ENCODE measurements at places on chromosomes 13 and 19.
A peak's percentile ranks its signal among the peaks of the same experiment; 100 is the strongest.

GRCh38 chr19:57282011-57282643, 1.8 kb downstream of the ZNF460 start:
- DNase-seq, result no peak

DNA sequence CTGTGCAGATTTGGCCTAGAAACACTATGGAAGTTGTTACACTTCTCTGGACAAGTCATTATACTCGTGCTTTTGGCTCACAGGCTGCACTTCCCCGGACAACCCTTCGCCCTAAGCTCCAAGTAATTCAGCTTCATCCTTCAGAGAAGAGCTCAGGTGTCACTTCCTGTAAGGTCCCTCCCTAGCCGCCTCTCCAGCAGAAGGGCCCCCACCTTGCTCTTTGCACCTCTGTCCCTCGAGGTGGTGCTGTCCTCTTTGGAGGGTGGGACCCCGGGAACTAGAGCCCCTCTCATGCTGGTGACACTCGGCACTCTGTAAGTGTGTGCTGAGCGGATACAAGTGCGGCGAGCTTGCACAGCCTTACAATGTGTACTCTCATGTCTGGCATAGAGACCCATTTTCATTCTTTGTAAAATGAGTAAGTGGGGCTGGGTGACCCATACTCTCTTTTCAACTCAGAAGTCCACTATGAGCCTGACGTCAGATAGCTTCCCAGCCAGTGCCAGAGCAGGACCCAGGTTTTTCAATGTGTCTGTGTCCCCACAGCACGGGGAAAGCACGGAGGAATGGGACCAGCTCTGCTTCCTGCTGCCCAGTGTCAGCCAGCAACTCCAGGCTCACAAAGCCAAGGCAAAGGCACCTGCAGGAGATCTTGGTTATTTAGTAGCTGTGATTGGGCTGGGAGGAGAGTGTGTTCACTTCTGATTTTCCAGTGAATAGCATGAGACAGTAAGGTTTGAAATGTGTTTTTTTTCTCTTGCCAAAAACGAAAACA, 26.9 kb downstream of the CHAMP1 start:
- no peak for DNase-seq

DNA sequence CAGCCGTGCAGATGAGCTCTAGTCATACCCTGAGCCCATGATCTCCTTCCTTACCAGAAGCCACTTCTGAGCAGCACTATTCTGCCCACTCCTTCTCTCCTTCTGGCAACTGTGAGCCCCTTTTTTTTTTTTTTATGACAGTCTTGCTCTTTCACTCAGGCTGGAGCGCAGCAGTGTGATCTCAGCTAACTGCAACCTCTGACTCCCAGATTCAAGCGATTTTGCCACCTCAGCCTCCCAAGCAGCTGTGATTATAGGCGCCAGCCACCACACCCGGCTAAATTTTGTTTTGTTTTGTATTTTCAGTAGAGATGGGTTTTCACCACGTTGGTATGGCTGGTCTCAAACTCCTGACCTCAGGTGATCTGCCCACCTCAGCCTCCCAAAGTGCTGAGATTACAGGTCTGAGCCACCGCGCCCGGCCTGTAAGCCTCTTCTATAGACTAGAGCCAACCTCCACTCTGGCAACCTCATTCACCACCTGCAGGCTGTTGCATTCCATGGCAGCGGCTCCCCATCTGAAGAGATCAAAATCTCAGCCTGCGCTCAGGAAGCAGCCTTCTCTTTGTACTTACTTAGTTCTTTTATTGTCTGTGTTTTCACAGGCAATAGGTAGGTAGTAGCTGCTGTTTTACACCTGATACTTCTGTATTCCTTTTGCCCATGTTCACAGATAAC, 34.8 kb upstream of the NDFIP2 start:
- no peak for DNase-seq

DNA sequence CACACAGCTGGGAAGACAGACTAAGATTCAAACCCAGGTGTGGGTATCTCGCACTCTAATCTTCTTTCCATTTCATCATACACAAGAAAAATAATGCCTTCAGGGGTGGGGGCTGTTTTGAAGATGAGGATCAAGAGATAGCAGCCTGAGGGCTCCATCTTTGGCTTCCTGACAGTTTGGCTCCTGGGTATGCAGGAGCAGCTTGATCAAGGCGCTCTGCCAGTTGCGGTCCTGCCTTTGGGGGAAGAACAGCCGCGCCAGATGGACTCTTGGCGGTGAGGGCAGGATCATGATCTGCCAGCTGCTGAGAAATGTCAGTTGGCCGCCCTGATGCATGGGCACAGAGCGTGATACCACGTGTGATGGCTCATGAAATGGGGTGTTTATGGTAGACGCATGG, 119.1 kb downstream of the IER2 start:
- no peak for DNase-seq

GRCh38 chr13:34752283-34752960, 189.6 kb upstream of the NBEA start:
- DNase-seq, result no peak

DNA sequence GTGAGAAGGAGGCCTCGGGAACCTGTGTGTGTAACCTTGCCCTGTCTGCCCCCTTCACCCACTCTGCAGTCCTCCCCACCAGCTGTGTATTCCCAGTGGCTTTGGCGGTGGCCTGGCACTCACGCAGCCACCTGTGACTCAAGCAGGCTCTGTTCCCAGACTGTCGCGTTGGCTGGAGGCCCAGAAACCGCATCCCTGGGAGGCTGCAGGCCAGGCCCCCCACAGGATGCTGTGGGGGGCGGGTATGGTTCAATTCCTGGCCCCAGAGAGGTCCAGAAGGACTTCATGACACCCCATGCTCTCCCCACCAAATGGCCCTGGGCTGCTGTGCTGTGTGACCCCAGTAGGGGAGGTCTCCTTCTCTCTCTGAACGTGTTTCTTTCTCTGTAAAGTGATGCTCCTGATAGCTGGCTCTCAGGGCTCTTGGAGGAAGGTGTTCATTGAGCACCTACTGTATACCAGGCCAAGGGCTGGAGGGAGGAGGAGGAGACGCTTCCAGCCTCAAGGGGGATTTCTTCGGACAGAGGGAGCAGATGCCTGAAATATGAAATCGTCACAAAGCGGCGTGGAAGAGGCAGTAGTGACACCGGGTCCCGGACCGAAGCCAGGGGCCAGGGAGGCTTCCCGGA, 1.9 kb upstream of the LINGO3 start:
- DNase-seq, result no peak

DNA sequence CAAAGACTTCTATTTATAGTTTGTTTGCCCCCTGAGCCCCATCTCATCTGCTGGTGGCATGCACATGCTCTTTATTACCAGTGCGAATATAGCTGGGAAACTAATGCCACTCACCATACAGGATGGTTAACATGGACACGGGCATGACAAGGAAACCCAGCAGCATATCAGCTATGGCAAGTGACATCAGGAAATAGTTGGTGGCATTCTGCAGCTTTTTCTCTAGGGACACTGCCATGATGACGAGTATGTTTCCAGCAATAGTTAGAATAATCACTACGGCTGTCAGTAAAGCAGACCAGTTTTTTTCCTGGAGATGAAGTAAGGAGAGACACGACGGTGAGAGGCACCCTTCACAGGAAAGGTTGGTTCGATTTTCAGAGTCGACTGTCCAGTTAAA, 1.5 kb downstream of the HTR2A start:
- no peak for DNase-seq

- DNase-seq, result no peak
Observed at GRCh38 chr19:15323496-15324235, 8.7 kb downstream of the BRD4 start.

GRCh38 chr19:19489804-19490204, 25.5 kb downstream of the TSSK6 start:
- DNase-seq, result no peak

- DNase-seq, result no peak
Observed at GRCh38 chr13:30656178-30656577, 38.5 kb downstream of the USPL1 start.

DNA sequence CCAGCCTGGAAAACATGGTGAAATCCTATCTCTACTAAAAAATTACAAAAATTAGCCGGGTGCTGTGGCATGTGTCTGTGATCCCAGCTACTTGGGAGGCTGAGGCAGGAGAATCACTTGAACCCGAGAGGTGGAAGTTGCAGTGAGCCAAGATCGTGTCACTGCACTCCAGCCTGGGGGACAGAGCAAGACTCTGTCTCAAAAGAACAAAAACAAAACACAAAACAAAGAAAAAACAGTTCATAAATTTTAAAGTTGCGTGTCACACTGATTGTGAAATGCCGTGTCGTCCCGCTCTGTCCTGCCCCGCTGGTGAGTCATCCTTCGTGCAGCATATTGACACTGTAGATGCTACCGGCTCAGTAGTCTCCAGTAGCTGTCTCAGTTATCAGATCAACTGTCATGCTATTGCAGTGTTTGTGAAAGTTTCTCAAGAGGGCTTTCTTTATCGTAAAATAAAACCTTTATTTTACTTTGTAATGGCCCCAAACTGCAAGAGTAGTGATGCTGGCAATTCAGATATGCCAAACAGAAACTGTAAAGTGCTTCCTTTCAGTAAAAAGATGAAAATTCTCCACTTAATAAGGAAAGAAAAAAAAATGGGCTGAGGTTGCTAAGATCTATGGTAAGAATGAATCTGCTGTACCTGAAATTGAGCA, 36.4 kb upstream of the IGFL1 start:
- DNase-seq, result no peak

DNA sequence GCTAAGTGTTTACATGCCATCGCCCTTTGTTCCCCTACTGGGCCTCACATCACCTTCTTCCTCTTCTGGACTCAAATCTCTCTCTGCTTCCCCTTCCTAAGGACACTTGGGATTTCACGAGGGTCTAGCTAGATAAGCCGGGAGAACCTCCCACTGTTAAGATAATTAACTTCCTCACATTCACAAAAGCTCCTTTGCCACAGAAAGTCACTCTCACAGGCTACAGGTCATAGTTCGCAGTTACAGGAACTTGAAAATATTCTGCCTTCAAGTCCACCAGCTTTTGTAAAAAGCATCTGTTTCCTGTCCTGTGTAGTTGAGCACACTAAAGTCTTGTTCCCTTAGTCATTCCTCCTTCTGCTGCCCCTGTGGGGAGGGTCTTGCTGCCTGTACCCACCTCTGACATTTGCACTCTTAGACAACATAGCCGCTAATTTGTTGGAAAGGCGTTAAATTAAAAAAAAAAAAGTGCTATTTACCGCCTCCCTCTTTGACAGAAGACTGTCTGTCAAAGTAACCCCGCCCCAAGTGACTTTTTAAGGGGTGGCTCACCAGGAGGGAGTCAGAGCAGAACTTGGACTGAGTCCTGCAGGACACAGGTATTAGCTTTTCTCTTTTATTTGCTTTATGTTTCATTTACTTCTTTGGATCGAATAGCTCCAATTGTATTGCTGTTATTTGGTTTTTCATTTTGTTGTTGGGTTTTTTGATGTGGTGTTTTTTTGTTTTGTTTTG, 26.8 kb upstream of the CEACAM21 start:
- peak; percentile 56 for DNase-seq

GRCh38 chr19:10285393-10285792, 1.4 kb upstream of the ICAM4 start:
- no peak for DNase-seq

- DNase-seq, result peak; percentile 98
Observed at GRCh38 chr19:39341719-39342604, at the start of gene SAMD4B. TSS of gene SAMD4B (plus strand) at chr19:39342421. CDS start at chr19:39356894, 14,473 bp downstream.

DNA sequence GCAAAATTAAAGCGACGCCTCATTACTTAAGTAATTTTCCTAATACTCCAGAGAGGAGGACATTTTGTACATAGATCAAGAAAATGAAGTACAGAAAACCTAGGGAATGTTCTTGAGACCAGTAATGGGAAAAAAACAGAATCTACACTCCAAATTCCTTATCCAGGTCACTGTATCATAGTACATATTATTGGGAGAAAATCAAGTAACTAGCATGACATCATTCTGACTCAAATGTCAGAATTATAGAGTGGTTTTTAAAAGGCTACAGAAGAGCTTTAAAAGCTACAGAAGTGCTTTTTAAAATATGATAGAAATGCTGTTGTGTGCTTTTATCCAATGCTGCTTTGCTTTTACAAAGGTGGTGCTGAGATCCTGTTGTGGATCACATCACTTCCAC, 86.3 kb upstream of the SLC15A1 start:
- no peak for DNase-seq

DNA sequence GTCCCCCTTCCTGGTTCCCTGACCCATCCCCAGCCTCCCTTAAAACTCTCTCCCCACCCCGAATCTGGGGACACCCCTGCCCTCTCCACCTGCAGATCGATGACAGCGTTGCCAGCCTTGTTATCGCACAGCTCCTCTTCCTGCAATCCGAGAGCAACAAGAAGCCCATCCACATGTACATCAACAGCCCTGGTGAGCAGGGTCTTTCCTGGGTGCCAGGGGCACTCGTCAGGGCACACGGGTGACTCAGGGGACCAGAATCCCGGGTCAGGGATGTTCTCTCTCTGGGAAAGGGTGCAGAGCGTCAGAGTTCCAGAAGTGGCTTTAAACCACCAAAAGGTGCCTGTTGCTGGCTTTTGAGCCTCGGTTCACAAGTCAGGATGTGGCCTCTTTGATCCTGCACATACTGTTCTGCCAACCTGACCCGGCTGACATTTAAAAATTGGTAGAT, 1.0 kb downstream of the CLPP start:
- DNase-seq, result no peak

DNA sequence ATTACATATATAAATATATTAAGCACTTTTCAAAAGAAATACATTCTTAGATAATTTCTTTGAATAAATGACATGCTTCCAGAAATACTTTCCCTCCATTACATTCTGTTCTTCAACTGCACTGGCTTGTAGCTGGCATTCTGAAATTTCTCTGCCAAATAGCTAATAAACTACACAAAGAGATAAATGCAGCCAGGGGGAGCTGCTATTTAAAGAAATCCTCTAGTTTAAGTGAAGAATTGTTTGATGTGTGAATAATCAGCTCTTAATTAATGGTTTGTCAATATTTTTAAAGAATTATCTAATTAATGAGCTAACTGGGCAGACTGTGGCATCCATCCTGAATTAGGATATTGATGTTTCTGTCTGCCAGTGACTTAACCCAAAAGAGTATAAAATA, 30.7 kb downstream of the SLC7A1 start:
- DNase-seq, result no peak

DNA sequence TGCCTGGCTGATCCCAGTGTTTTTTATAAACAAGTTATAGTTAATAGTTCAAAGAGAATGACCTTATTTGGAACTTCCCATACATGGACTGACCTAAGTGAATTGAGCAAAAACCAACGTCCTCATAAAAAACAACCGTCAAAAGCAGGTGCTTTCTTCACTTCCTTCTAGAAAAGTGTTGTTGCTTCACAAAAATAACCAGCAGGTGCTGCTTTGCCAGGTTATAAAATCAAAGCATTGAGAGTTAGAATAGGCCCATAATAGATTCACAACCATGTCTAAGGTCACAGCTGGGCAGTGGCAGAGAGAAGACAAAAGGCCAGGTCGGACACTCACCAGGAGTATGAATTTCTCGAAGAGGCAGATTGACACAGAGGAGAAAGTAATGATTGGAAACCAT, 9.5 kb downstream of the RUBCNL start:
- no peak for DNase-seq

GRCh38 chr13:22063416-22064124, 392.7 kb downstream of the FGF9 start:
- no peak for DNase-seq

DNA sequence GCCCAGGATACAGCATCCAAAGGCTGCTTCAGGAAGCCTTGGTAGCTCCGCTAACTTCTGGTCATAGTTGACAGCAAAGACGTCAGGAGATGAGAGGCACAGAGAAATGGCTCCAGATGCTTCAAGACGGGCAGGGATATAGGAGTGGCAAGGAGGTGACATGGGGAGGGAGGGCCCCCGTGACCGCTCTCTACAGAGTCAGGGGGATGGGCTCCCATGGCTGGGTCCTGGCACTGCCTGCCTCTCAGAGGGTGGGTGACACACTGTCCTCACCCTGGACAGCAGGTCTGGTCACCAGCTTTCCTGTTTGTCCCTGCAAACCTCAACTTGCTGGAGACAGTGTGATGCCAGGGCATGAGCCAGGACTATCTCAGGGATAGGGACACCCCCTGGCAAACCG, 10.3 kb upstream of the ZNF14 start:
- DNase-seq, result no peak

Measured in stimulated activated CD8-positive, alpha-beta memory T cell treated with anti-CD3 and anti-CD28 coated beads, Interleukin-7, amount 100 ng/mL, for 4 hours (primary cell).